ENCODE measurements at places on chromosomes 3 and 15.

DNA sequence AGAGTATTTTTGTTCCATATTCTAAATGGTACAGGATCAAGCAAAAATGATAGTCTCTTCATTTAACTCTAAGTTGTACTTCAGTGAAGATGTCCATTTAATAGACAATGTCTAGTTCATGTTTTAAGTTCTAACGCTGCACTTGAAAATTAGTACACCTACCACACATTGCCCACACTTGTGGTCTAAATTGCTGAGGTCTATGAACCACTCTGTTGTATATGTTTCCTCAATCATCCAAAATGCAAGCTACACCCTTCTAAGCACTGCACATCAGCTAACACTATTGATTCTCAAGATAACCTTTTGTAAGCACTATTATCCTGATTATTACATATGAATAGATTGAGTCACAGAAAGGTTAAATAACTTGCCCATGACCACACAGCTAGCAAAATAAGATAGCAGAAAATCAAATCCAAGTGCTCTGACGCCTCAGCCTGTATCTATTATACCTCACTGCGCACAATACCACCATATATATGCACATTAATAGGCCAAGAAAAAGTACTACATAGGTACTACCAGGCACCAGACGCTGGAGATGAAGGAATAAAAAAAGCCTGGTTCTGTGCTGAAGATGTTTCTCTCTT lies 6.4 kb downstream of the GOLIM4 start:
- DNase-seq = no peak

- no peak for DNase-seq
These were observed 68.2 kb downstream of the ASB7 start for GRCh38 chr15:100670505-100671021.

GRCh38 chr3:142226474-142226873 lies 1.1 kb upstream of the GK5 start:
- DNase-seq = no peak

- no peak for DNase-seq
These were observed 609 bp downstream of the RNF13 start for GRCh38 chr3:149813367-149814281.

DNA sequence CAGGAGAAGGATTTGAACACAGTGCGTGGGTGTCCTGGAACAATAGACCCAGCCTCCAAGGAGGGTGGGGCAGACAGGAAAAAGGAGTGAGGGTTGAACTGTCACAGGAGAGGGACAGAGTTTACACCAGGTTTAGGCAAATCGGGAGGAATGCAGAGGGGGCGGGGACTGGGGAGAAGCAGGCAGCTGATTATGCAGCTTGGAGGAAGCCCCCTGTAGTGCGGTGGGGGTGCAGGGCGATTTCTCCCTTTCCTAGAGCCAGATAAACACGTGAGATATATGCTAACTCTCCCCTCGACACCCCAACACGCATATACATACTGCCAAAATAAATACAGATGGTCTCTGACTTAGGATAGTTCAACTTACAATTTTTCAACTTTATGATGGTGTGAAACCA lies 108.6 kb upstream of the PRR20G start:
- DNase-seq = no peak

DNA sequence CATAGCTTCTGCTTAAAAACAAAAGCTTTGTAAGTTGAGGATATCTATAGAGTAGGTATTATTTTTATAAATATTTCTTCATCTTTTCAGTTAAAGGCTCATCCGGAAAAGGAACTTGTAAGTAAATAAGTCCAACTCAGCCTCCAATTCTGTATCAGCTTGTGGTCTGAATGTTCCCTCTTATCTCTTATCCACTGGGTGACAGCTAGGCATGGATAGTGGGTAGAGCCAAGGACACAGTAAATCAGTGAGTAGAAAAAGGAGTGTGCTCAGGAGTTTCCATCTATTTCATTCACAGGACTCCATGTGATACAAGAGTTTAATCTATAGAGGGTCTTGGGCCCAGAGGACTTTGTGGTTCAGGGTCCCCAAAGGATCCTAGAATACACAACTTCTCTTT lies 50.9 kb downstream of the FRMD5 start:
- DNase-seq = no peak

DNA sequence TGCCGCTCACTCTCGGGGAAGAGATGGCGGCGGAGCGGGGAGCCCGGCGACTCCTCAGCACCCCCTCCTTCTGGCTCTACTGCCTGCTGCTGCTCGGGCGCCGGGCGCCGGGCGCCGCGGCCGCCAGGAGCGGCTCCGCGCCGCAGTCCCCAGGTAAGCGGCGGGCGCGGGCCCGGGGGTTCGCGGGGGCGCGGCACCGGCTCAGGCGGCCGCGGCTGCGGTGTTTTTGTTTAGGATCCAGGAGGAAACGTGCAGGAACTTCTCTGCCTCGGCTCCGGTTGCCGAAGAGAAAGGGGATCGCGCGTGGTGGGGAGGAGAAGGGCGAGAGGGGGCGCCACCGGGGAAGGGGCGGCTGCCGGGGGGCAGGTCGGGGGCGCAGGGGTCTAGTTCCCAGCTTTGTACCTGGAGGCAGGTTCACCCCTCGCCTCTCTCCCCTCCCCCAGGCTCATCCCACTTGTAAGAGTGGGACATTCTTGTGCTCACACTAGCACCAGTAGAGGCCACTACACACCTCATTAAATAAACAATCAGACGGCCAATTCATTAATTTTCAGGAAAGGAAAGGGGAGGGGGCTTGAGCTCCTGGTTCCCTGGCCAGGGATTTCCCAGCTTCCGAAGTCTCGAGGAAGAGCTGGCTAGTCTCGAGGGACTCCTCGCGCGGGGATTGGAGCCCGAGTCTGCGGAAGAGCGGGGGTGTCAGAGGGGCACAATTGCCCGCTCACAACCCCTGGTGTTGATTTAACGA lies 562 bp downstream of the NEO1 start:
- no peak for DNase-seq

DNA sequence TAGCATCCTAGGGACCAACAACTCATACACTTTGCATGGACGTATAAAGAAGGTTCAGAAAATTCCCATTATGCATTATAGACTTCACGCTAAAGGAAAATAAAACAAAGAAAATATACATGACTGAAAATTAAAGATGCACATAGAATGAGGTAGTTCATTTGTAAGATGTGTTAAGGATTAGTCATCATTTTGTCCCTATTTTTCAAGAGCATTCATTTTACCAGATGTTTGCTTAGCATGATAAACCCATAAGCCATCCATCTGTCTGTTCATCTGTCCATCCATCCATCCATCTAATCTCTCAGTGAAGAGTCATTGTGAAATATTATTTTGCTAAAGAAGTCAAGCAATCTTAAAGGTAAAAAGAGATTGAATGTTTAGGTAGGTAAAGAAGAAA lies 80.3 kb downstream of the TFG start:
- no peak for DNase-seq

- no peak for DNase-seq
These were observed 414.6 kb upstream of the ARPP21 start for GRCh38 chr3:35224565-35225295.

DNA sequence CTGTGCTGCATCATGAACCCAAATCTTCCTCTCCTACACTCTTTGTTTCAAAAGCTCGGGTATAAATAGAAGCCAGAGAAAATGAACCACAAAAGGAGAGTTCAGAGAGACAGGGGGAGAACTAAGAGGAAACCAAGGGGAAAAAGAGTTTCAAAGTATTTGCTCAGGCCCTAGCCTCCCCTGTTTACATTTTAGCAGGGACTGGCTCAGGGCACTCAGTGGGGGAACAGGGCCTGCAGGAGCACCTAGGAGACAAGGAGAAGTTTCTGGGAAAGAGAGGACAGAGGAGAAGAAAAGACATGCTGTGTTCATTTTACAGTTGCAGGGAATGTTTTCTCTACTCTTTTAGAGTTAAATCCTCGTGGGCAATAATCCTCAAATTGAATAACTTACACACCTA lies 8.5 kb upstream of the IL17RD start:
- DNase-seq = no peak

DNA sequence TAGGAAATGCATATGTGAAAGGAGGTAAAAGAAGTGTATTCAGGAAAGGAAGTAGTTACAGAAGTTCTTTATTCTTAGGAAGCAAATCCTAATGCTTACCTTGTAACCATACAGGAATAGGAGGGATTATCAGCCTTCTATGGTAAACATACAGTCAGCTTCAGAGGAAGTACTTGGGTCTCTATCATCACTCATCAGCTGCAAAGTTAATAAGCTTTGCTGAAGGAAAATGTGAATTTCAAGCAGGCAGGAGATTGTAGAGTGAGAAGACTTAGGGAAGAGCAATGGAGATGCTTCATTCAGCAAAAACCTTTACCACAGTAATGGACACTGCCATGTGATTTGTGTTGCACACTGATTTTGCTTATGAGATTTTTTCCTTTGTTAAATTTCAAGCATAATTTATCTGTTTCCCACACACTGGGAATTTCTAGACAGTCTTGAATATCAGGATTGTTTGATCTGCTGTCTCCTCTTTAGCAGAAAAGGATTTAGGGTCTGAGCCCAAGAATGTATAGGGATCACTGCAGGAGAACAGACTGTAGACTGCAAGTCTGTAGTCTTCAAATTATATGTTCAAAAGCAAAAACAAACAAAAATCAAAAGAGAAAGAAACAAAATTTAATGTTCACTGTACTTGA lies 150.8 kb downstream of the ZNF609 start:
- DNase-seq = no peak

- no peak for DNase-seq
These were observed 215.2 kb upstream of the PRICKLE2 start for GRCh38 chr3:64440498-64440897.

DNA sequence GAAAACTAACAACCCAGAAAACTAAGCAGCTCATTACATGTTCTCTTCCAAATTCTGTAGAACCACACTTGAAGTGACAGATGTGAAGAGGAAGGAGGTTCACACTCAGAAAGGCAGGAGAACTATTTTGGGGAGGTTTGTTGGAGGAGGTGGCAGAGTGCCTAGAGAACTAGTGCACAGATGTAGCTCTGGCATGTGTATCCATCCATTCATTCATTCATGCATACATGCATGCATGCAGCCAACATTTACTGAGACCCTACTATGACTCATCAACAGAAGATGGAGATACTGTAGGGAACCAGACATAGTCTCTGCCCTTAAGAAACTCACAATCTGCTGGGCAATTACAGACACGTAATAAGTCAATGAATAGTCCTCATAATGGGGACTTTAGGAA lies 116.7 kb downstream of the ERC2 start:
- no peak for DNase-seq

- DNase-seq = no peak
These were observed 1059.0 kb downstream of the TUSC7 start for GRCh38 chr3:117768581-117768980.

DNA sequence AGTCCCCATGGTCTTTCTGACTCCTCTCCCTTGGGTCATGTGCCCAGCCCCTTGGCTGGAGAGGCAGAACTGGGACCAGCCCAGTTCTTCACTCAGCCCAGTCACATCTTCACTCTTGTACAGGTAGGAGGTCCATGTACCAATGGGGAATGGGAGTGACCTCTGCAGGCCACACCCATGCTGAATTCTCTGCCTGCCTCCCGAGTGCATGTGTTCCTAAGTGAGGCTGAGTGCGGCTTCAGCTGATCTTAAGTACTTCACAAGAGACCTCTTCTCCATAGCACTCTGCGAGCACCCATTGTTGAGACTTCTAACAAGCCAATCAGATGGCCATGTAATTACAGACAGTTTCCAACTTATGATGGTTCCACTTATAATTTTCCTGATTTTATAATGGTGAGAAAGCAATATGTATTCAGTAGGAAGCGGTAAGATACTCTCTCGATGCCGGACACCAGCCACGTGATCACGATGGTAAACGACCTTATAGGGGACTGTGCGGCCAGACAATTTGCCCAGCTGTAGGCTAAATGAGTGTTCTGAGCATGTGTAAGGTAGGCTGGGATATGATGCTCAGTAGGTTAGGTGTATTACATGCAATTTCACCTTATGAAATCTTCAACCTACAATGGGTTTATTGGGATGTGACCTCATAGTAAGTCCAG lies 112.1 kb downstream of the KLF13 start:
- DNase-seq = no peak

DNA sequence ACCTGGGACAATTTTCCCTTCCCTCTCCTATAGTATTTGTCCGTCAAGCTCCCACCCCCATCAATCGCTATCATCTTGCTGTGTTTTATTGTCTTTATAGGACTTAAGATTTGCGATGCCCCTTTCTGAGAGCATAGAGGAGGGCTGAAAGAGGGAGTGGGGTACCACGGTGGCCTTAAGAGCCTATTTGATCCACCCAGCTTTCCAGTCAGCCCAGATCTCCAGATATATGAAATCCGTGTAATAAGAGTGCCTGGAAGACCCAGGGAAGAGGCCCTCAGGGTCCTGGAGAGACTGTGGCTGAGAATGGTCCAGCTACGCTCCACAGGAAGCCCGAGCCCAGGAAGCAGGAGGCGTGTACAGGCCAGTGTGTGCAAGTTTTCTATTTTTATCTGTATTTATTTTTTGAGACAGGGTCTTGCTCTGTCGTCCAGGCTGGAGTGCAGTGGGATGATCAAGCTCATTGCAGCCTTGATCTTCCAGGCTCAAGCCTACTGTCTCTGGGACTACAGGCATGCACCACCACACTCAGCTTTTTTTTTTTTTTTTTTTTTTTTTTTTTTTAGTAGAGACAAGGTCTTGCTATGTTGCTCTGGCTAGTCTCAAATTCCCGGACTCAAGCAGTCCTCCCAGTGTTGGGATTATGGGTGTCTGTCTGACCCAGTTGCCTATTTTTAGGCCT lies 964 bp upstream of the NCKIPSD start:
- DNase-seq = no peak

GRCh38 chr3:14403619-14404155 lies 1.3 kb downstream of the SLC6A6 start:
- no peak for DNase-seq

GRCh38 chr3:15154326-15154725 lies 51.7 kb upstream of the CAPN7 start:
- no peak for DNase-seq

DNA sequence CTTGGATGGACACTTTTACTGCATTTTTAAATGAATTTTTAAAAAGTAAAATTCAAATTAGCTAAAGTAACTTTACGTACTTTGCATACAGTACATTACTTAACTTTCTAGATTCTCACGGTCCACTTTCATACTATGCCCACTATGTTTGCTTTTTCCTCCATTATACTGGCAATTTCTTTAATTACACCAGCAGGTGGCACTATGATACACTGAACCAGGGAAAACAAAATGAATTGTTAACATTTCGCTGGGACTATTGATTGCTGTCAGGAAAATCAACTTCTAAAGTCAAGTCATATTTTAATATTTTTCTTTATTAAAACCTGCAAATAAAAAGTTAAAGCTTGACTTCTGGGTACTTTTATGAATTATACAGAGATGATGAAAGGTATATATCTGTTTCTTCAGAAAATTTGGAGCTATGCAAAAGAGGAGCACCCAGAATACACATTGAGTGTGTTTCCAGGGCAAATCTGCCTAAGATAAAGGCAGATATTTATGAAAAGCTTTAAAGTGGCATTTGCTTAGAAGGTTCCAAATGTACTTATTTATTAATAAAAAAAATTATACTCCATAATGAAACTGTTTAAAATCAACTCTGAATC lies 21.8 kb upstream of the POU1F1 start:
- no peak for DNase-seq

- no peak for DNase-seq
These were observed 168.9 kb downstream of the KLHL25 start for GRCh38 chr15:85625856-85626255.

All from stimulated activated CD8-positive, alpha-beta memory T cell treated with anti-CD3 and anti-CD28 coated beads, Interleukin-4, amount 100 ng/mL, for 4 hours (primary cell).